Left hindlimb (tissue), 1 donor: ENCODE measurements at places on chromosomes 5 and 9.
A peak's percentile ranks its signal among the peaks of the same experiment; 100 is the strongest.

- no peak for DNase-seq
Measured at GRCh38 chr5:17206021-17206420, 11.4 kb upstream of the BASP1 start.

DNA sequence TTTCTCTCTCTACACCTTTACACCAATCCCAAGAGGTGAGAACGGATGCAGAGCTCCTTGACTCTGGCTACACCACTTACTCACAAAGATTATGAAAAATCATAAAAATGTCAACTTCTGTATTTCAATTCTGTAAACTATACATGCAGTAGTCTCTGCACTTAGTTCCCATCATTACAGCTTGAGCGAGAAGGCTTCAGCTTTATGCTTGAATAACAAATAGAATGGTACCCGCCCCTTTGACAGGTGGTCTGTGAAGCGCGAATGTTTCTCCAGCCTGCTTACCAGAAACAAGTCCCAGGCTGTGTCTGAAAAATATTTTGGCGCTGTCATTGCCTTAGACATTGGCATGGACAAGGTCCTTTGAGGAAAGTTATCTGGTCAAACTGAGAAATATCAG lies 562.4 kb upstream of the CLINT1 start:
- DNase-seq = no peak

- DNase-seq = peak; percentile 52
Measured at GRCh38 chr5:34684281-34684979, 28.3 kb downstream of the RAI14 start.

- no peak for DNase-seq
Measured at GRCh38 chr5:143195491-143195890, 208.0 kb downstream of the NR3C1 start.

DNA sequence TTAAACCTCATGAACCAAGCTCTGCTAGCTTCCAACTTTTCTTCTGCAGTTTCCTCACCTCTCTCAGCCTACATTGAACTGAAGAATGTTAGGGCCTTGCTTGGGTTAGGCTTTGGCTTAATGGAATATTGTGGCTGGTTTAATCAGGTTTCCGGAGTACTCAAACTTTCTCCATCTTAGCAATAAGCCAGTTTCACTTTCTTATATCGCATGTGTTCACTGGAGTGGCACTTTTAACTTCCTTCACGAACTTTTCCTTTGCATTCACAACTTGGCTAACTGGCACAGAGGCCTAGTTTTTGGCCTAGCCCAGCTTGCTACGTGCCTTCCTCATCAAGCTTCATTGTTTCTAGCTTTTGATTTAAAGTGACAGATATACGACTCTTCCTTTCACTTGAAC lies 81.0 kb upstream of the MAST4 start:
- DNase-seq = no peak

- DNase-seq = no peak
Measured at GRCh38 chr5:6286404-6286803, 91.9 kb downstream of the MED10 start.

GRCh38 chr9:100927763-100928162 lies 100.8 kb upstream of the PLPPR1 start:
- no peak for DNase-seq
